ENCODE measurements at places on chromosomes 7 and 10.

- no peak for DNase-seq
These were observed at the start of gene SFRP5 for GRCh38 chr10:97771913-97772823. TSS of gene SFRP5 (minus strand) at chr10:97771999. CDS start at chr10:97771833, 166 bp downstream.

- no peak for DNase-seq
These were observed 252.8 kb upstream of the GPR26 start for GRCh38 chr10:123413353-123413752.

DNA sequence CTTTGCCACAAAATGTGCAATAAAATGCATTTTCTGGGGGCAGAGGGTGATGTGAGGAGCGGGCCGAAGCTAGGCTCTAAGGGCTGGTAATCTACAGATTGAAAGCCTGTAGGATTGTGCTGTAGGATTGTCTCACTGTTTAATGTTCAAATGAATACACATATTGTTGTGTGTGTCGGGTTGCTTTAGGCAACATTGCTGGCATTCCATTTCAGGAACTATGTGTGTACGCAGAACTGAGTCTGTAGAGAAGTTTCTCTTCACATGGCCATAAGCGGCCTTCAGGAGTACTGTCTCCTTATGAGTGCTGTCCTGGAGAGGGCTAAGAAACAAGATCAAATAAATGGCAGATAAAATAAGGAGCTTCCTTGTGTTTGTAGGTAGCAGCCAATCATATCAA lies 540.2 kb downstream of the GATA3 start:
- no peak for DNase-seq

- DNase-seq, result no peak
These were observed 20.5 kb upstream of the SGCE start for GRCh38 chr7:94676431-94676830.

GRCh38 chr7:66326501-66327215 lies 121.5 kb downstream of the TPST1 start:
- peak; percentile 89 for DNase-seq

GRCh38 chr10:66848856-66849255 lies 77.0 kb upstream of the LRRTM3 start:
- DNase-seq, result no peak

GRCh38 chr7:137127806-137128205 lies 215.7 kb downstream of the PTN start:
- no peak for DNase-seq

- DNase-seq, result no peak
These were observed 92.1 kb downstream of the GRB10 start for GRCh38 chr7:50690541-50691011.

GRCh38 chr10:132541601-132542011 lies 4.0 kb downstream of the INPP5A start:
- no peak for DNase-seq

GRCh38 chr7:32905175-32905662 lies 13.7 kb upstream of the KBTBD2 start:
- DNase-seq, result peak; percentile 88

DNA sequence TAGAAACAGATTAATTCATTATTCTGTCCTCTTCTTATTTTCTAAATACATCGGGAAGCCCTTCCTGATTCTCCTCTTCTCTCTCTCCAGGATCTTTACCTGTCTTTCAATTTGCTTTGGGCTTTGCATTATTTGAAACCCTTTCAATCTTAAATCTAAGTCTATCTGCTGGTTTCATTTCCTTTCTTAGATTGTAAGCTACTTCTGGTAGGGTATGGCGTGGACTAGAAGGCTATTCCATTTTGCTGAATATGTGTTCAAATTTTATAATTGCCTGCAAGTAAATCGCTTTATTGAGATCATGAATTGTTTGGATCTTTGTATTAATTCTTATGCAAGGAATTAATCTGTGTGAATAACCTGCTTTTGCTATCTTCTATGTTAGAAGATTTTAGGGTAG lies 11.1 kb downstream of the STAM start:
- no peak for DNase-seq

DNA sequence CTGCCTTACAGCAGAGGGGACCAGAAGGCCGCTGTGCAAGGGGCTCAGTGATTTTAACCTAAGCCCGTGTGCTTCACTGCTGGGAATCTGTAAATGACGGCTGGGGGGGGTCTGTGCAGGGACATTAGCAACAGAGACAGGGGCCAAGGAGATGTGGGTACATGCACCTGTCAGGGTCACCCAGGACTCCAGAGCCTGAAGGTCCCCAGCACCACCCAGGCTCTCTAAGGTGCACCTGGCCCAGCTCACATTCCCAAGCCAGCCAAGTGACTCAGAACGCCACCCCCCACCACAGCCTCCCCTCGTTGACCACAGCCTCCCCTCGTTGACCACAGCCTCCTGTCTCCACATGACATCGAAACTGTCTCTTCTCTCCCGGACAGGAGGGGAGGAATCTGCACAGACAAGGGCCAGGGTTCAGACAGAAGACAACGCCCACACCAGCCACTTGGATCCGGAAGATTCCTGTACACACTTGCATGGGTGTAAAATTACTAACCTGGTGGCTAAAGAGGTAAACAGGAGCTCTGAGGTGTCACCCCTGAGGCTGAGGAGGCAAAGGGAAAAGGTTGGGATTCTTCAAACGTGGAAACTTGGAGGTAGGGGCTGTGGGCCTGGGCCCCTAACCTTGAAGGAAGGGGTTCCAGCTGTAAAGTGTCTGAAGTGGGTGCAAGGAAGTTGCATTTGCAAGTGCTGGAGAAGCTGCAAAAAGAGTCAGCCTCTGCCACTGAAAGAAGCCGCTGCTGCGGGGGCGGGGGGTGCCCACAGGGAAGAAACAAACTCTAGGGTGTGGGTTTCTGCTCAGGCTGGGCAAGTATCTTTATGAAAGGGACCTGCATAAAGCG lies 27.0 kb downstream of the CALML3 start:
- DNase-seq, result peak; percentile 50

GRCh38 chr10:87913156-87913921 lies 49.9 kb downstream of the PTEN start:
- no peak for DNase-seq

- peak; percentile 90 for DNase-seq
These were observed 40.6 kb downstream of the PYROXD2 start for GRCh38 chr10:98374217-98374985.

- no peak for DNase-seq
These were observed 75.8 kb downstream of the C1GALT1 start for GRCh38 chr7:7257899-7258692.

DNA sequence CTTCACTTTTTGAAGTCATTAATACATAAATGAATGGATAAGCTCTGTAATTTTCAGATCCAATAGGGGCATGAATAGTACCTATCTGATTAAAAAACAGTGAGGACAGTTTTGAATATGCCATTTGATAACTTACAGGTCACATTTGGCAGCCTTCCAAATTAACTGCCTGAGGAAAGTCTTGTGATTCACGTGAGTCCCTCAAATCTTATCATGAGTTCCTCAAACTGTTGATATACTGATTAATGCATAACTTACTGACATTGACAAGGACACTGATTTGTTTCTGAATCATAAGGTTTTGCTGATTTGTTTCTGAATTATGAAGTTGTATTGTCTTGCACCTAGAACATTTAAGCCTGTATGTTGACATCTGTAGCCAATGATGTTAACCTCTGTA lies 55.1 kb downstream of the ANKMY2 start:
- DNase-seq, result no peak

- no peak for DNase-seq
These were observed 93.1 kb upstream of the MKI67 start for GRCh38 chr10:128219295-128219694.

- DNase-seq, result no peak
These were observed 411.8 kb downstream of the SDK1 start for GRCh38 chr7:3712841-3713240.

- peak; percentile 25 for DNase-seq
These were observed 133.8 kb downstream of the PON1 start for GRCh38 chr7:95190515-95190914.

DNA sequence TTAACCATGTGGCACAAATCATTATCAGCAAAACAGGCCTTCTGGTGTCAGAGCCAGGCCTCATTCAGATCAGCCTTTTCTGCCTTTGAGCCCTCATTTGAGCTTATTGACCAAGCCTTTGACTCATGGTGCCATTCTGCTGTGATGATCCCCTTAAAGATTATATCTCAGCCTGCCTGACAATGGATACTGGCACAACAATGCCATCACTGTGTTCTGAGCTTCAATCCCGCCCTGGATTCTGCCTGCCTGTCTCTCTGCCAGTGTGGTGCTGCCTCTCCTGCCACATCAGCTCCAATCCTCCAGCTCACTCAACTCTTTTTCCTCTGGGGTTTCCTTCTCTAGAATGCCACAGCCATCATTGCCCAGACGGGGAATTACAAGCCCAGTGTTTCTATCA lies 52.6 kb downstream of the SRI start:
- no peak for DNase-seq

DNA sequence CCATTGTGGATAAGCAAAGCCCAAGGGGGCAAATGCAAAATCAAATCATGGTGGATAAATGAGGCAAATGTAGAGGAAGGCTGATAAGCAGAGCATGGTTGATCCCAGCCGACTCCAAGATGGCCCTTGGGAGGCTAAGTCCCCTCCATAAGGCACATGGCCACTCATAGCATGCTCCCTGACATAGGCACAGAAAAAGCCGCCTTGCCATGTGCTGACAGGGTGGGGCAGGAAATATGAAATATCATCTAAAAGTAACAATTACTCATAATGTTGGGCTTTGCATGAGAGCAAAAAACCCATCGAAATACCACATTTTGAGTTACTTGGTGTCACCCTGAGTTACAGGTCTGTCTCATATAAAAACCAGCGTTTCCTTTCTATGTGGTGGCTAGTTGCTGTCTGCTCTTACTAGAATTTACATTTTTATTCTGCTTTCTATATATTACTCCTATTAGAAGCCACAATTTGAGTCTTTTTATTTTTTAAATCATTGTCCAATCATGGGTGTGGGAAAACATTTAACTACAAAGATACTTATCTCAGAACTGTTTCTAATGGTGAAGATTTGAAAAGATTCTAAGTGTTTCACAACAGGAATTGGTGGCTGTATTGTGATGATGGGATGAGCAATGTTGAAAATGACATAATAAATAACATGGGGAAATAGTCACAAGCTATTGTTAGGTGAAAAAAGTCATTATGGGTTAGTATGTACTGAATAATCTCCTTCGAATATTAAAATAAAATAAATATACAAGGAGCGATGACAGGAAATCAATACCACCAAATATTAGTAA lies 102.7 kb downstream of the CUBN start:
- DNase-seq, result peak; percentile 32

DNA sequence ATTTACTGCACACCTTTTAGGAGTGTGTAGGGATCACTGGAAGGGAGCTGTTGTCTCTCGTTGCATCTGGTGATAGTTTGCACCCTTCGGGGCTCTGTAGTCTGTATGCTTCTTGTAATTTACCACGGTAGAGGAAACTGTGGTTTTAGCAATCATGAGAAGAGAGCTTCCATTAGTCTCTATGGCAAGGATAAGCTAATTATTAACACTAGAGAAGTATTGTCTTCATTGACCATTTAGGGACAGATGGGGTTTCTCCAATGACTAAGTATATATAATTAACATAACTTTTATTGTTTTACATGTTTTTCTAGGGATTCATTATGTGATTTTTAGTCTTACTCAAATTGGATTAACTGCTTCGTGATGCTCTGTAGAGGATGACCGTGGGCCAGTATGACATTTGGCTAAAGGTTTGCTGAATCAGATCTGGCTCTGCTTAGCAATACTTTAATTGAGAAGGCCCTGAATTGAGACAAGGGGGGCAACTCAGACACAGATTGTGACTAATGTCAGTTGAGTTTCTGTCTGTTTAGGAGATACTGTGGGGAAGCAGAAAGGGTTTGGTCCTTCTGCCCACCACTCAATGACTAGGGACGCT lies 8.7 kb downstream of the SLC18A2 start:
- DNase-seq, result no peak

- DNase-seq, result no peak
These were observed 118.2 kb upstream of the DPP6 start for GRCh38 chr7:153934048-153934447.

DNA sequence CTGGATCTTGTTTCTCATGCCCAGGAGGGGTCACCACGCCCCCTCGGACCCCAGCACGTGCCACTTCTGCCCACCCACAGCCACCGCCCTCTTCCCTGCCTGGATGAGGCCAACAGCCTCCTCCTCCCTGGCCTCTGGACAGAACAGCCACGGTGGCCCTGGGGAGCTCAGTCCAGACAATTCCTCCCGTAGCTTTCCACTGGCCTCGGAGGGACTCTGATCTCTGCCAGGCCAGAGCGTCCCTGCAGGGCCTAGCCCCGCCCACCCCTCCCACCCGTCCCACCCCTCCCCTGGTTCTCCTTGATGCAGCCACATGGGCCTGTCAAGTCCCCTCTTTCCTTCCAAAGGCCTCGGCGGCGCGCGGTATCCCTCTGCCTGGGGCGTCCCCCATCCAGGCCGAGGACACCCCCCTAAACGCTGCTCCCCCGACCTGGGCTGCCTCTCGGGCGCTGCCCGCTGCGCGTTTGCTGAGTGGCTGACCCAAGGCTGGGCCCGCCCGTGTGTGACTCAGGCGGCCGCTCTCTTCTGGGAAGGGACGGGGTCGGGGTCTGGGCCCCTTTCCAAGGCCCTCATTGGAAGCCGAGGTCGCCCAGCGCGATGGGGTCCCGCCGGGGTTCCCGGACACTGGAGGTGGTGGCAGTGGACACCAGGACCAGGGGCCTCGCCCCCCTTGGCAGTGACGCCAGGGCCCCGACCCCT lies 557 bp downstream of the TMEM120A start:
- peak; percentile 73 for DNase-seq

GRCh38 chr7:100122067-100122466 lies 2.6 kb downstream of the CNPY4 start:
- DNase-seq, result no peak

DNA sequence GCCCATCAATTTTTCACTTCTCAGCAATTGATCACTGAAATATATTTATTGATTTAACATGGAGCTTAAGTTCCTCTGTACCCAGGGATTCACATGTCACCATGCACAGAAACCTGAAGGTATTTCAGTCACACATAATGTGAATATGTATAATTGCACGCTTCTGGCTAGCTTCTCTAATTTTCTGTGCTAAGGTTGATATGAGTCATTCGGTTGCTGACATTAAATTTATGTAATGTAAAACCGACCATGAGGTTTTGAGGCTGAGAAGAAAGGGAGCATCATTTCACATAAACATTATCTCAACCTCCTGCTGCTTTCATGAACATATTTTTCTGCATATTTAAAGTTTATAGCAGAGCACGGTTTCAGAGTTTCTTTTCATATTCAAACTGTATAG lies 381.0 kb upstream of the TPK1 start:
- no peak for DNase-seq

DNA sequence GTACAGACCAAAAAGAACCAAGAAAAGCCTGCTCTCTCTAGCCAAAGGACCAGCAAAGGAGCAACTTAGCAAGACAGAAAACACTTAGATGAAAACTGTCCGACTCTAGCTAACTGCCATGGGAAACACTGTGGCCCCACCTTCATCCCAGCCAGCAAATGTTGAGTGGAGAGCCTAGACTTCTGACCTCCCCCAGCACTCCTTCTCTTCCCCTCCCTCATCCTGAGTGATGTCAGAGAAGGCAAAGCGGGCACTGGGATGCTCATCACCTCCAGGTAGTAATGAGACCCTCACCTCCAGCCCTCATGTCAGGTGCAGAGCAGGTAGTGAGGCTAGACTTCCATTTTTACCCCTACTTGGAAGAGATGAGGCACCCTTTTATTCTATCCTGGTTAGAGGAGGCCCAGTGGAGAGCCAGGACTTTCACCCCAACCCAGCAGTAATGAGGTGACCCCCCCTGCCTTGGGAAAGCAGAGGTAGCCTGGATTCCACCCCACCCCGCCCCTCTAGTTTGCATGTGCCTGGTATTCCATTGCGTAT lies 16.9 kb downstream of the CUZD1 start:
- no peak for DNase-seq
